ENCODE measurements at places on chromosomes 12 and 14. TPM values are rescaled to one million over a fixed set of nuclear protein-coding genes. Genes with fewer than 3 reads are reported as not detected.

Gene CEBPE
- not detected for polyA plus RNA-seq

Gene IL31
- polyA plus RNA-seq, result not detected

Gene SERPINA12
- polyA plus RNA-seq, result not detected

Gene PRPF39
- polyA plus RNA-seq, result 16.0 TPM

Gene POLE2
- polyA plus RNA-seq, result 2.9 TPM

Gene COPZ1
- 243 TPM for polyA plus RNA-seq

Gene ANG
- polyA plus RNA-seq, result 1.7 TPM

Gene MSRB3
- 8.8 TPM for polyA plus RNA-seq

Gene YBX3
- polyA plus RNA-seq, result 1.5 TPM

Gene CHGA
- polyA plus RNA-seq, result not detected

Gene MDGA2
- 39.2 TPM for polyA plus RNA-seq

Gene RNU6-7
- polyA plus RNA-seq, result not detected

Gene RTL1
- polyA plus RNA-seq, result not detected

Gene FGF23
- polyA plus RNA-seq, result not detected

Gene HOXC6
- polyA plus RNA-seq, result not detected

Gene CBLN3
- 2.9 TPM for polyA plus RNA-seq

Gene CLEC2A
- not detected for polyA plus RNA-seq

Gene CLEC4C
- polyA plus RNA-seq, result not detected

Gene SMIM41
- polyA plus RNA-seq, result not detected
